Stimulated activated CD4-positive, alpha-beta T cell treated with anti-CD3 and anti-CD28 coated beads, Interleukin-15, amount 100 ng/mL, for 48 hours (primary cell): ENCODE measurements at places on chromosomes 12 and 14.

GRCh38 chr14:80213602-80214001 is 2.3 kb upstream of the DIO2 start:
- DNase-seq, result no peak

- DNase-seq, result no peak
Measured at GRCh38 chr12:41573445-41573844, 385.3 kb downstream of the PDZRN4 start.

GRCh38 chr12:68886636-68887572 is 46.1 kb downstream of the CPM start:
- DNase-seq, result no peak

GRCh38 chr12:27462151-27462694 is 15.7 kb downstream of the SMCO2 start:
- DNase-seq, result no peak

DNA sequence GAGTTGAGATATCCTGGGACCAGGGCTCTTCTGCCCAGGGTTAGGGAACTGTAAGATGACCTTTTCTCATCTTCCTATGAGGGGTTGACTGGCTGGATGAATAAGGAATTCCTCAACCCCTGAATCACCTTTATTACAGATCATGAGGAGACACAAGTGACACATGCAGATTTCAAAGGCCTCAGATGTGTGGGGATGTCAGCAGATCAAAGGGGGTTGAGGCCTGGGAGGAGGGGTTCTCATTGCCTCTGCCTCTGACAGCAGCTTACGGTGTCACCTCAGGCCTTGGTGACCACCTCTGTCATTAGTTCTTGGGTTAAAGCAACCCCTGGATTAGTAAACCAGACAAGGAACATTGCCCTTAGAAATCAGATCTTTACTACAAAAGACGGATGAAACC is 2.1 kb upstream of the KRT72 start:
- no peak for DNase-seq

DNA sequence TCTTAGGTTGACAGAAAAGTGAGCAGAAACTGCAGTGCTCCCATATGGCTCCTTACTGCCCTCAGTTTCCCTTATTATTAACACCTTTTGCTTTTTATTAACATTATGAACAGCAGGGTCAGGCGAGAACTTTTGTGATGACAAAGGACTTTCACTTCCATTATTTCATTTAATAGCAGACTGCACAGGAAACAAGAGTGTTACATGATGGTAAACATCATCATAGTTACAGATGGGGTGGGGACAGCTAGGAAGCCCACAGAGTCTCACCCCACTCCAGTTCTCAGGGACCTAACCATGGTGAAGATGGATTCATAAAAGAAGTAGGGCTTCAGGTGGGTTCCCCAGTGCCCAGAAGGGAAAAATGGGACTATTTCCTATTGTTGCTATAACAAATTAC is 110.1 kb upstream of the PELI2 start:
- DNase-seq, result no peak

DNA sequence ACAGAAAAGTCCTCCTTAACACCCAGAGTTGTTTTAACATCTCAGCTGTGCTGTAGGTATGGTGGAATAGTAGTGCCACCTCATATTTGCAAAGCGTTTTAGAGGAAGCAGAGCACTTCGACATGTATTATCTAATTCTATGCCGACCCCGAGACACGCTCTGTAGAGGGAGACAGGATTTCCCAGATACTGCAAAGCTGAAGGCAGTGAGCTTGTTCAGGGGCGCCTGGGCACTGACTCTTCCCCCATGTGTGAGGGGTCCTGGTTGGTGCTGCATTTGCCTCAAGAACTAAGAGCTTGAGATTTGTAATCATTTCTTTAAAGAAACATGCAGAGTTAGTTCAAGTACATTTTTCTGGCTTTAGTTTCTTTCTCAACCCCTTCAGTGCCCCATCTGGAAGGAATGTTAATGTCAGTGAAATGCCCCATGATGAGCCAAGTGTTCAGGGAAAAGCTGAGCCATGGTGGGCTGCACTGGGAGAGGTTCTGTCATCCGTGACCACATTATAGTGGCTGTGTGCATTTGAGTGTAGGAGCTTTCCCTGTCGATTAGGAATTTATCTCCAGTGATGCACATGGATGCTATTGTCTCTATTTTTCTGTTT is 66.3 kb downstream of the MBIP start:
- DNase-seq, result no peak

DNA sequence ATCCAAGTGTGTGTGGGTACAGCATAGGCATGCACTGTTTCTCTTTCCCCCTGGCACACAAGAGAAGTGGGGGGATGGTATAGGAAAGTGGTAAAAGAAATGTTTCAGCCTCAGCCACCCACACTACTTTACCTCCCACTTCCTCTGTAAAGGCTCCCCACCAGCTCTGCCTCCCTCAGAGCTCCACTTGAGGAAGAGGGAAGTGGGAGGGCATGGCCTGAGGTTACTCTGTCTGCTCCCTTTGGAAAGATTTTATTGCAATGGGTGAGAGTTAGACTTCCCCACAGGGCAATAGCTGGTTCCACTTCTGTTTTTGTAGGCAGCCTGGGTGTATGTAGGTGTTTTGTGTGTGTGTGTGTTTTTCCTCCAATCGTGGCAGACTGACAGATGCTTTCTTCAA is 145.3 kb downstream of the SSPN start:
- DNase-seq, result no peak

GRCh38 chr14:34059925-34060650 is 109.2 kb upstream of the EGLN3 start:
- DNase-seq, result no peak

- no peak for DNase-seq
Measured at GRCh38 chr12:105761075-105761474, 377.7 kb downstream of the NUAK1 start.

DNA sequence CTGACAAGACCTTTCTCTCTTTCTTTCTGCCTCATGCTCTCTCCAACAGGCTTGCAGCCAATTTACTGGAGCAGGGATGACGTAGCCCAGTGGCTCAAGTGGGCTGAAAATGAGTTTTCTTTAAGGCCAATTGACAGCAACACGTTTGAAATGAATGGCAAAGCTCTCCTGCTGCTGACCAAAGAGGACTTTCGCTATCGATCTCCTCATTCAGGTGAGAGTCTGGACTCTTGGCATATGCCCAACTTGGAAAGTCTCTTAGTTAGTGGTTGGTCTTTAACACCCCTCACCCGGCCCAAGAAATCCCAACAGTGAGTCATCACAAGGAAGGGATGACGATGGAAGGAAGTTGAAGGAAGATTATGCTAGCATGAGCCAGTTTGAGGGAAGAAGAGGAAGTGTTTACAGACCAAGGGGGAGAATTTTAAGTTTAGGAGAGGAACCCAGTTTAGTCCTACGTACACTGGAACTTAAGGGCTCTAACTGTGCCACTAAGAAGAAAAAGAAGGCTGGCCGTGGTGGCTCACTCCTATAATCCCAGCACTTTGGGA is 189.7 kb downstream of the ETV6 start:
- DNase-seq, result no peak

GRCh38 chr14:100585448-100586152 is 1.6 kb downstream of the BEGAIN start:
- DNase-seq, result no peak

DNA sequence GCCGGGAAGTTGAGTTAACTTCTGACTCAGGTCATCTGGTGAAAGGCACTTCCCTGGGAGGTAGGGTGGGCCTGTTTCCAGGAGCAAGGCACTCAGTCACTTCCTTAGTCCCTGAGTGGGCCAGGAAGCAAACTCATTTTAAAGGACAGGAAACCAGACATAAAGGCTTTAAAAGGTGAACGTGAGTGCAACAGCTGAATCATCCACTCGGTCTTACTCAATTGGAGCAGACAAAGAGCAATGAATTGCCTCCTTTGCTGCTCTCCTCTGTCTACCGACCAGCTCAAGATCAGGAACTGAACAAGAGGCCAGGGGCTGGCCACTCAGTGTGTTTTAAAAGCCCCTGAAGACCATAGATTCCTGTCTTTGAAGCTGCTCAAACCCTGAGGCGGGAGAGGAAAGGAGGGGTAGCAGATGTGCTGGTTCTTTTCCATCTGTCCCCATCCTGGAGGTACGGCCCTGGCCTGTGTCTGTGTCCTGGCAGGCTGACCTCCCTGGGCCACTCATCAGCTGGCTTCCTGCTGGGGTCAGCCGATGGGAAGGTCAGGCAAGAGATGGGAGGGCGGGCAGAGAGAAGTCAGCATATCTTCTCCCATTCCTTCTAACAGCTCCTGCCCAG is 148.9 kb downstream of the PPM1H start:
- no peak for DNase-seq

GRCh38 chr12:56634837-56635791 is 5.0 kb upstream of the BAZ2A start:
- DNase-seq, result peak; percentile 47

- DNase-seq, result no peak
Measured at GRCh38 chr12:26810330-26810729, 22.7 kb downstream of the ITPR2 start.

- peak; percentile 50 for DNase-seq
Measured at GRCh38 chr12:4027412-4027811, 154.2 kb upstream of the PARP11 start.

DNA sequence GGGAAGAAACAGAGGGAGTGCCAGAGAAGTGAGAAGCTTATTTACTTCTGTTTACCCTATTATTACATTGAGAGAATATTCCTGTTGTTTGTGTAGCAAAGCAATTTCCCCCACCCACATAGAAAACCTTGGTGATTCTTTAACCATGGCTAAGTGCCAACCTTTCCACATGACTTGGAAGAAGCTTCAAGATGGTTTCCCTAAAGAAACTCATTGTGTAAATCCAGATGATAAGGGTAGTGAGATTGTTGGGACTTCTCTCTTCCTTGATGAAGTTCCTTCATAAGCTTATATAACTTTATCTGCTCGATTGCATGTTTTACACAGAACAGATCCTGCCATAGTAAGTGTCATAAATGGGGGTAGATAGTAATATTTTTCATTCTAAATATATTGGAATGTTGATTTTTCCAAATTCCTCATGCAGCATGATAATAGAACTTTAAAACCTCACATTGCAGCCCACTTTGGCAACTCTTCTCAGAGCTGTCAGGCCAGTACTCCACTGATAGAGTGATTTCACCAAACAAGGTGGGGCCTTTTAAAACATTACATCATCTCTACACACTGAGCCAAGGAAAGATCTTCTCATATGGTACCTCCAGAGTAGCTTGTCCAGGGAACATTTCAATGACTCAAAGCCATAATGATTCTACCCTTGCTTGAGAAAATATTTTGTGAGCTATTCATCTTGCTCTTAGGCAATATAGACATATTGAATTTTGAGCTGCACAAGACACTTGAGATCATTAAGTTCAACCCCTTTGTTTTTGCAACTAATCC is 47.8 kb upstream of the KIF21A start:
- DNase-seq, result no peak

GRCh38 chr12:105235281-105235731 is 668 bp downstream of the APPL2 start:
- DNase-seq, result no peak

DNA sequence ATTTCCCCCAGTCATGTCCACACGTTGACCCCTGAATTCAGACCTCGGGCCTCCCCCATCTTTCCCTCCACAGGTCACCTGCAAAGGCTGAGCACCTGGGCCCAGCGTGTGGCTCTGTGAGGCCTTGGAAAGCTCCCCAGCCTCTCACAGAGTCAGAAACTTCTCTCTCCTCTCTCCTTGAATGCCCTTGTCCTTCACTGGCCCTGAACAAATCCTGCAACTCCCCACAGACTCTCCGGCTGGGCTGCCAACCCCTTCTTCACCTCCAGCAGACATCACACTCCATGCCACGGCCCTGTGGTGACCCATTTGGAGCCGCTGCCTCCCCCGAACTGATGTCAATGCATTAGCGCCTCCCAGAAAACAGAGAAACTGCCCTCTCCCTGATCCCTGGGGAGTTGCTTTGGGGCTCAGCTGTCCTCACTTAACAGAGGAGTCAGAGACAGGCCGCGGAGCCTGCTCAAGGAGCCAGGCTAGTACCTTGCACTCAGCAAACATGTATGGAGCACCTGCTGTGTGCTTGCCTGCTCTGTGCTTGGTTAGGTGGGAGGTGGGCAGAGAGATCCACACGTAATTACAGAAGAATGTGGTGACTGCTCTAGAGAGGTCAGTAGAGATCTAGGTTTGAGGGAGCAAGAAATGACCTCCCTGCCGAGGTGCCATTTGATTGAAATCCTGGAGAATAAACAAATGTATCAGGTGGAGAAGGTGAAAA is 99.2 kb upstream of the PWP1 start:
- no peak for DNase-seq

- DNase-seq, result no peak
Measured at GRCh38 chr12:29552994-29553748, 55.7 kb upstream of the OVCH1 start.

GRCh38 chr14:58362798-58363412 is 32.8 kb upstream of the TOMM20L start:
- DNase-seq, result no peak

DNA sequence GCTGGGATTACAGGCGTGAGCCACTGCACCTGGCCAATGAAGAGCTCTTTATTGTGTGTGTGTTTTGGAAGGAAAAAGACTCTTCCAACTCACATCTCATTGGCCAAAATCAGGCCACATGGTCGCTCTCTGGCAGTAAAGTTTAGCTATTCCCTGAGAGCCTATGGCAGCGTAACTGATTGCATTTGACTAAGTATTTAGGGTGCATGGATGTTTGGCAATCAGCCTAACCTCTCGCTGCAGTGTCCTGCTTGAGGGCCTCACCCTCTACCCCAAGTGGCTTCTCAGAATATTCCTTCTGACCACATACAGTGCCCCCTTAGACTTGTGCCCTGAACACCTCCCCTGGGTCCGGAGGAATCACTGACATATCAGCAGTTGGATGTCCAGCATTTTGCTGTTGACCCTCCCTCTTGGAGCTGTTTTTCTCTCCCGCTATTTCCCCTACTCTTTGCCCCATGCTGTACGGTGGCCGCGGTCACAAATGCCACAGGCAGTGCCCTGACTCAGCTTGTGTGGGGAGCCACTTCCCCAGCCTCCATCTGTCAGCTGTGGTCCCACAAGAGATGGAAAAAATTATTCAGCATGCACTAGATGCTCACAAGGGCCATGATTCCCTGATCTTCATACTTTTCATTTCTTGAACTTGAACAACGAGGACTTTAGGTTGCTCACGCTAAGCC is 9.5 kb downstream of the PHETA1 start:
- DNase-seq, result peak; percentile 46

GRCh38 chr12:110600254-110600653 is 13.7 kb upstream of the TCTN1 start:
- DNase-seq, result no peak

DNA sequence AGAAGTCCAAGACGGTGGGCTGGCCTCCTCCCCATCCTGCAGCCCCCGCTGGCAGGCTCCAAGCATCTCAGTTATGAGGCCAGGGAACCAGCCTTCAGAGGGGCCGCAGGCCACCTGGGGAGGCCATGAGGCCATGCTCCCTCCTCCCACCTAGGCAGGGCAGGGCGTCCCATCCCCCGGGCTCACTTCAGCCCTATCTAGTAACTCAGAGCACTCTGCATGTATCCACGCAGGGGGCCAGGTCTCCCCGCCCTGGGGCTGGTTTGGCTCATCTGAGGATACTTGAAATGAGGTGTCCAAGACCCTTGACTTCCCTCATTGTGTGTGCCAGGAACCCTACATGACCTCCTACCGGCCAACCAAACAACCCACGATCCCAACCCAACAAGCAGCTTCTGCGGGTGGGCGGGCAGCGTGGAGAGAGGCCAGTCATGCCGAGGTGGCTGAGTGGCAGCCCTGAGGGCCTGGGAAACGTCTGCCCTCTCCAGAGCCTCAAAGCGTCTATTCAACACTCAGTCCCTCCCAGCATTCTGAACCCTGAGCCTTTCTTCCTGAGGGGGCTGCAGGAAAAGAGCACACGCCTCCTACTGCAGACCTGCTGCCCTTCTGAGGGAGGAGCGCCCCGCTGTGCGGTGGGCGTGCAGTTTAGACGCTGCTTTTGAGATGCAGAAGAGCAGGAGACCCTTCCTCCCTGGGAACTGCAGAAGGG is 16.8 kb downstream of the ISCA2 start:
- DNase-seq, result no peak
